NB4 (cell line): ENCODE measurements at places on chromosomes 16 and 17.

DNA sequence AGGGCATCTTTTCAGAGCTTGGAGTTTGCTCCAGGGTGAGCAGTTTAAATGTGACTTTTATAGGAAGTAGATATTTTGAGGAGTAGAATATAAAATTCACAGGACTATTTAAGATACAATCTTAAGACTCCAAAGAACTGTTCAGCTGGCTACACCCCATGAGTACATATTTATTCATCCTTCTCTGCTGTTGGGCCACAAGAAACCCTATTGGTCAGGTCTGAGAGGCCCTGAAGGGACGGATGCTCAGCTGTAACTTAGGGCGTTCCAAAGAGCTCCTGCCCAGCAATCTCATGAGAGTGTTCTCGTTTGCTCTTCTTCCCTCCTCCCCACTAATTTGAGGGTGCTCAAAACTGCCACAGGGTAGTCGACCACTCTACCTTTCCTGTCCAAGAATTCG lies 7.3 kb downstream of the ST6GALNAC2 start:
- DNase-seq, result no peak

GRCh38 chr16:19817122-19817521 lies 67.5 kb downstream of the GPRC5B start:
- no peak for DNase-seq

GRCh38 chr17:77002103-77003045 lies 134.2 kb downstream of the MGAT5B start:
- no peak for DNase-seq

GRCh38 chr17:64291268-64291851 lies 28.3 kb upstream of the TEX2 start:
- DNase-seq, result peak; percentile 53

- no peak for DNase-seq
These were observed 13.3 kb upstream of the MYH8 start for GRCh38 chr17:10435096-10435495.

DNA sequence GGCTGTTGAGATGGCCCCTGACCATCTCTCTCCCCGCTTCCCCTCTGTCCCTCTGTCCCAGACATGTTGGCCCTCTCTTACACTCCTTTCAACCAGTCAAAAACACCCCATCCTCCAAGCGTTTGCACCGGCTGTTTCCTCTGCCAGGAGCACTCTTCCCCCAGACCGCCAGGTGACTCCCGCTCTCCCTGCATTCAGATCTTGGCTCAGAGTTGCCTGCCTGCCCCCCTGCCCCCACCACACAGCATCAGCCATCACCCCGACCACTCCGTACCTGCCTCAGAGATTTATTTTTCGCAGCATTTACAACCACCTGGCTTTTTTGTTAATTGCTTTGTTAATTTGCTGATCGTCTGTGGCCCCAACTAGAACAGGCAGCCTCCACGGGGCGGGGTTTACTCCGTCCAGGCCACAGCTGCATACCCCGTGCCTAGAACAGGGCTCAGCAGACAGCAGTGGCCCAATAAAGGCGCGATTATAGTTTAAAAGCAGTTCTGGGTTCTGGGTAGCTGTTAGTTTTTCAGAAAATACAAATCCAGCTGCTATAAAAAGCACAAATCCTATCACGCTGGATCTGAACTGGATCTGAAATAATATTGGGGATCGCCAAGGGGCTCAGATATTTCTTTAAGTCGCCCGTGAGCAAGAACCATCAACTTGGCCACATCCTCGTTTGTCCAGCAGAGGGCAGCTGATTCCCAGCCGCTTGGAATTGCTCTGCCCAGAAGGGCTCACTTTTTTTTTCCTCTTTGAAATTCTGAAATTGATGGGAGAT lies 173.6 kb downstream of the IRF8 start:
- DNase-seq, result peak; percentile 78

GRCh38 chr16:22813948-22814710 lies at the start of gene HS3ST2:
TSS of gene HS3ST2 (plus strand) at chr16:22814162. CDS start at chr16:22814611, 449 bp downstream.
- DNase-seq, result no peak

DNA sequence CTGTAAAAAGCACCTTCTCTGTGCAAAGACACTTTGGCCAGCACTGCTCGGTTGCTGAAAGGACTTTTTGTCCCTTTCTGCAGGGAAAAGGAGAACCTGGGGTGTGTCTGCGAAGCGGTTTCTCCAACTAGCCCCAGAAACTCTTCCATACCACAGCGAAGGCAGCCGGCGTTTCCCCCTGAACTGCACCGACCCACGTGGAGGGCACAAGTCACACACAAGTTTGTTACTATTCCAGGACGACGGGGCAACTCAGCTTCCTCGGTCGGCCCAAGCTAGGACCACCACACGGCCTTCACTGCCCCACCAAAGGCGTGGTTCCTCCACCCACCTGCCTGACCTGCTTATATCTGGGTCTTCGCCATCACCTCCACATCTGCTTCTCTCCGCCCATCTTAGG lies 1.9 kb downstream of the RTN4RL1 start:
- no peak for DNase-seq

GRCh38 chr17:40915721-40916256 lies 21.7 kb downstream of the KRT23 start:
- no peak for DNase-seq

- DNase-seq, result peak; percentile 82
These were observed 15.4 kb upstream of the CTCF start for GRCh38 chr16:67546761-67547422.

DNA sequence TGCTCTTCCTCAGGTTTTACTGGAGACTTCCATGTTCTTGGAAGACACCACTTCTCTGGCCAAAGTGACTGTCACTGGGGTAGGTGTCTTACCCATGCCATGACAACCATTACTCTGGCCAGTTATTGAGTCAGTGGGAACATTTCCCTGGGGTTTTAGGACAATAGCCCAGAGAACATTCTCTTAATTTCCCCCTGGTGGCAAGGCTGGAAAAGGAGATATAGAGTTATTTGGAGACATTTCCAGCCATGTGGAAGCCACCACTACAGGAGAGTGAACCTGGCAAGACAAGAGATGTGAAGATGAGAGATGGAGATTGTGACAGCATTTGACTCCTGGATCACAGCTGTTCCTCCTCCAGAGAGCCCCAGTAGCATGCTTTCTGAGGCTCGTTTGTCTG lies 106.2 kb downstream of the CDK5R1 start:
- no peak for DNase-seq

DNA sequence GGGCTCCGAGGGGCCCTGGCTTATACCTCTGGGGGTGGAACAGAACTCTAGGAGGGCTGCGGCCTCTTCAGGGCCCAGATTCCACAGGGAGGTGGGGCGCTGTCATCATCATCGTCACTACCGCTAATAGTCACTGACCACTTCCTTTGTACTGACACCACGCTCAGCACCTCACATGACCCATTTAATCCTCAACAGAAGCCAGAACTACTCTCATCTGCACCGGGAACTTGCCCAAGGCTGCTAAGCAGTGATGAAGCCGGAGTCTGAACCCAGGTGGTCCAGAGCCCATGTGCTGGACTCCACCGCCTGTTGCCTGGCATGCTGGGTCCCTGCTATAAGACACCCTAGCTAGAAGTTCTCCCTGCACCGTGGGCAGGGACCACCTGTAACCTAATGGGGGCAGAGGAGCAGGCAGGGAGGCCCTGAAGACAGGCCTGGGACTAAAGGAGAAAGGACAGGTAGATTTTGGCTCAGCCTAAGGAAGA lies 12.0 kb downstream of the UNC13D start:
- peak; percentile 90 for DNase-seq

- no peak for DNase-seq
These were observed 204.4 kb downstream of the C16orf78 start for GRCh38 chr16:49578018-49578417.

DNA sequence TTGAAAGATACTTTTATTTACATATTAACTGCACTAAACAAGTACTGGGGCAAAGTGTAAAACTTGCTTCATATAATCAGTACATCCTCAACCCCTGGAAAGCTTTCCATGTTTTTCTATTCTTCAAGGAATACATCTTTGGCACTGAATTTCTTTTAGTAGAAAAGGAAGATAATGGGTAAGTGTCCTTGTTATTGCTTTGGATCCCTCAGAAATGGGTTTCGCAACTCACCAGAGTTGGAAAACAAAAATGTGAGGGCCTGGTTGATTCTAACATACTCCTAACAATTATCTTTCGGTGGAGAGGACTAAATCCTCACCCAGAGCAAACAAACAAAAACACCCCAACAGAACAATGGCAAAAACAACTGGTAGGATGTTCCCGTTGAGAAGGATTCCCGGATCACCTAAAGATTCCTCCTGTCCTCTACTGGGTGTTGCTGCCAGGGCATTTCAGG lies 120.4 kb downstream of the PARN start:
- no peak for DNase-seq

DNA sequence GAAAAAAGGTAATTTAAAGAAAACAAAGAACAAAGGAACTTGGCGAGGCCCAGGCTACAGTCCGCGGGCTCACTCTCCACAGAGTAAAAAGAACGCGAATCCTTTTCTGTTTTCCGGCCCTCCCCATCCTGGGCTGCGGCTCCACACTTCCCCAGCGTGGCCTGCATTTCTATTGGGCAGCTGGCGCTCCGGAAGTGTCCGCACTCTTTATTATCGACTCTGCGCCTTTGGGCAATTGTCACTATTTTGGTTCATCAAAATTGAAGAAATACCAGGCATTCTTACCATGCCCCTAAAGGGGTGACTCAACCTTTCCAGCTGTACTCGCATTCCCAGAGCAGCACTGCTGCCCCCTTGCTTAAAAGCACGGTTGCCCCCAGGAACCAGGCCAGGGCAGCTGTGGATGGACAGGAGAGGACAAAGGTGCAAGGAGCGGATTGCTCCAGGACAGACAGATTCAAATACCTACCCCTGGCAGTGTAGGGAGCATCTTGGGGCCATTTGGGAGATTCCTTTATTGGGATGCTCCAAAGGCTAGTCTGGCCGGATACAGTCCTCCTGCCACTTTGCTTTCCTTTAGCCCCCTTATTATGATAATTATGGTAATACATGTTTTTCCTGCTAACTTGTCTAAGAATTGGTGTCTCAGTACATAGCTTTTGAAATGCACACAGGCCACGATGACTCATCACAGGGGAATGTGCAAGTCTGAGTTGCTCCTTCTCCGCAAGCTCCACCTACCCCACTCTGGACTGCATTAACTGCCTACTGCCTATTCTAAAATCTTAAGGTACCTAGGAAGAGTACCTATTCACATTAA lies 985 bp upstream of the SLFN12 start:
- peak; percentile 98 for DNase-seq

DNA sequence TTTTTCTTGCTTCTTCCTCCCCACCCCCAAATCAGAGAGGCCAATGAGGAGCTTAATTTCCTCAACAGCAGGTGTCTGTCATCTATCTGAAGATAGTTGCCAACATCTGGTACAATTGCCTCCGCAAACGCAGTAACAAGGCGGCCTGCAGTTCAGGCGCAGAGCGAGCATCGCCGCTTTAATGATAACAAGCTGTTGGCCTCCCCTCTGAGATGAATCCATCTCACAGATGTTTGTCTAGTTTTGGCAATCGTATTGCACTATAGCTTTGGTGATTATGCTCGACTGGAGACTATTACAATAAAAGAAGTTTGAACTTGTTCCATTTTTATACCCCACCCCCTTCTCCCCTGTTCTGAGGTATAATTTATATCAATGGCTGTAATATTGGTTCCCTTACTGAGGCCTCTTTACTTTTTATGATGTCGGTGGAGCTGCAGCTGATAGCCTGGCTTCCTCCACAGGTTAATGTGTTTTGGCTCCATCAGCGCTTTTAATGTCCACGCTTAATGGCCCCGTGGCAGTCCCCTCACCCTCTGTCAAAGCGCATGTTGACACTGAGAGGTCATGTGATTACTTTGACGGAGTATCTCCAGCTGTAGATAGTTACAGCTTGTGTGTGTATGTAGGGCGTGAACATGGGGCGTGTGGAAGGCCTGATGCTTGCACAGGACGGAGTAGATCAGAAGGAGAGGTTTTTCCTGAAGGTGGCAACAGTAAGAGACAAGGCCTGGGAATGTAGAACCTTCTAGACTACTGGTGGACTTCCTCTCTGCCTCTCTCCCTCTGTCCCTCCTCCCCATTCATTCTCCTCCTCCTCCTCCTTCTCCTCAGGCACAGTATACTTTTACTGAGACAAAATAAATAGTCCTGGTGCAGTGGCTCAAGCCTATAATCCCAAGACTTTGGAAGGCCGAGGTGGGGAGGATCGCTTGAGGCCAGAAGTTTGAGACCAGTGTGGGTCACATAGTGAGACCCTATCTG lies 164.7 kb downstream of the MSI2 start:
- no peak for DNase-seq
